ENCODE measurements at places on chromosomes 5 and 9. TPM values are rescaled to one million over a fixed set of nuclear protein-coding genes. Genes with fewer than 3 reads are reported as not detected.

FLT4 gene
- 15.1 TPM for total RNA-seq

C9orf78 gene
- total RNA-seq = 57.0 TPM

AMACR gene
- total RNA-seq = 16.7 TPM

NEURL1B gene
- total RNA-seq = 21.6 TPM

TTLL11 gene
- total RNA-seq = 19.0 TPM

SPATA31C1 gene
- total RNA-seq = not detected

OXCT1 gene
- 51.8 TPM for total RNA-seq

LAMC3 gene
- total RNA-seq = 9.9 TPM

IFNA21 gene
- not detected for total RNA-seq

ANXA1 gene
- 153 TPM for total RNA-seq

HTR1A gene
- not detected for total RNA-seq

C9orf40 gene
- 7.2 TPM for total RNA-seq

PCDHA9 gene
- total RNA-seq = 4.6 TPM

PLCXD3 gene
- 2.4 TPM for total RNA-seq

C9 gene
- not detected for total RNA-seq

EHMT1 gene
- 112 TPM for total RNA-seq

TLR4 gene
- total RNA-seq = 12.6 TPM

SAPCD2 gene
- 4.3 TPM for total RNA-seq

SV2C gene
- total RNA-seq = 3.1 TPM

NEUROG1 gene
- total RNA-seq = 5.9 TPM

LHX2 gene
- total RNA-seq = 47.3 TPM

IRGM gene
- total RNA-seq = not detected

EDIL3 gene
- total RNA-seq = 75.6 TPM

FAXDC2 gene
- 23.8 TPM for total RNA-seq

KYAT1 gene
- 13.0 TPM for total RNA-seq

TMOD1 gene
- 13.4 TPM for total RNA-seq

PRELID2 gene
- 55.0 TPM for total RNA-seq

LCN6 gene
- total RNA-seq = not detected

ANXA6 gene
- 177 TPM for total RNA-seq

CMYA5 gene
- 39.5 TPM for total RNA-seq

HAND1 gene
- total RNA-seq = not detected

Measured in camera-type eye (tissue), 1 donor.